ENCODE measurements at places on chromosomes 16 and 17.

- no peak for DNase-seq
Observed at GRCh38 chr16:19859166-19859565, 25.5 kb downstream of the GPRC5B start.

DNA sequence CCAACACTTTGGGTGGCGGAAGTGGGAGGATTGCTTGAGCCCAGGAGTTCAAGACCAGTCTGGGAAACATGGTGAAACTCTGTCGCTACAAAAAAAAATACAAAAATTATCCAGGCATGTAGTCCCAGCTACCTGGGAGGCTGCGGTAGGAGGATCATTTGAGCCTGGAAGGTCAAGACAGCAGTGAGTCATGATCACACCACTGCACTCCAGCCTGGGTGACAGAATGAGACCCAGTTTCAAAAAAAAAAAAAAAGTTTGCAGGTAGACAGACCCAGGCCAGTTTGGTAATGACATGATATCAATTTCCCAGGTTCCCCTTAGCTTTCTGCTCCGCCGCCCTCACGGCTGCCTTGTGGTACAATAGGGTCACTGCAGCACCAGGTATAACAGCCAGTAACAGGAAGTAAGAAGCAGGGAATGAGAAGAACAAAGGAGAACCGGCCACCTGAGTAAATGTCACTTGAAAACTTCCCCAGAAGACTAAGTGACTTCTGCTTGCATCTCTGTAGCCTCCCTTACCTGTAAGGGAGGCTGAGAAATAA lies 201.2 kb upstream of the HSBP1 start:
- peak; percentile 1 for DNase-seq

DNA sequence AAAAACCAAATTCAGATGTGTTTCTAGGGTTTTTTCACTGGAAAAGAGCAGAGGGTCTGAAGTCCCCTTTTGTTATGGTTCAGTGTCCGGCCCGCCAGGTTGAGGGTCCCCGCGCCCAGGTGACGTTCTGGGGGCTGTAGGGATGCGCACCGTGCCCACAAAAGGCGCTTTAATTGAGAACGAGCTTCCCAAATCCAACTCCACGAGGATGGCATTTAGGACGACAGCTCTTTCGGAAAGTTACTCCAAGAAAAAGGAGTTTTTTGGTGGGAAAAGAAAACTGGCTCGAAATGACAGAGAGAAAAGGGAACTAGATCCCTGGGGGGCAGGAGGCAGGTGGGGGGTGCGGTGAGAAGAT lies 15.9 kb upstream of the ZFHX3 start:
- DNase-seq = no peak

- no peak for DNase-seq
Observed at GRCh38 chr16:1789643-1790045, 3.9 kb downstream of the IGFALS start.

DNA sequence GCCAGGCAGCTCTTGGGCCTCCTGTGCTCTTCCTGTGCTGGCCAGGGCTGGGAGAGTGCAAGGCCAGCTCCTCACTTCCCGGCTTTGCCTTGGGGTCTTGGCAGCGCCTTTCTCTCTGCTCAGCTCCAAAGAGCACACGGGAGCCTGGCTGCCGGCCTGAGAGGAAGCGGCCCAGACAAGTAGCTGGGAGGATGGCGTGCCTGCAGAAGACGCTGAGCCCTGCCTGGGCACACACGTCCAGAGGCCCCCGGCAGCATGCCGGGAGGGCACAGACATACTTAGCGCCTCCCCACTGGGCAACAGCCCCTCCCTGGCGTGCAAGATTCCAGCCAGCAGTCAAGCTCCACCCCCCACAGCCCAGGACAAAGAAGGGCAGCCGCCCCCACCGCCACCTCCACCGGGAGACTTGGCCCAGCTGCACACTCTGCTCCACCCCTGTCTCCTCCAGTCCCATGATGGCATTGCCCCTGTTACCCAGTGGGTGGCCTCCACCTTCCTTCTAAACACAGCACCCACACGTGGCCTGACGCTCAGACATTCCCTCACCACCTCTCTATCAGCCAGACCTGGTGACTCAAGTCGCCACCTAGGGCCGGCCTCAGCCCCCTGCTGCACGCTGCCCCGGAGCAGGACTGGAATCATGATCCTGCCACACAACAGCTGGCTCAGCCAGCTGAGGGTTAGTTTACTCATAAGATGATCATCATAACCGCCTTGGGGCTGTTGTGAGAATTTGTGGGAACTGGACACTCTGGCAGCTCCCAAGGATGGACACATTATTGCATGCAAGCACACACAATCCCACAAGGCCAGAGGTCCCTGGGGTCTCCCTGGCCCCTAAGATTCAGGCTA lies 12.4 kb downstream of the SGCA start:
- DNase-seq = peak; percentile 87

- DNase-seq = no peak
Observed at GRCh38 chr16:86025706-86026105, 126.7 kb downstream of the IRF8 start.

GRCh38 chr16:23512168-23512695 lies 1.9 kb upstream of the GGA2 start:
- DNase-seq = peak; percentile 44

DNA sequence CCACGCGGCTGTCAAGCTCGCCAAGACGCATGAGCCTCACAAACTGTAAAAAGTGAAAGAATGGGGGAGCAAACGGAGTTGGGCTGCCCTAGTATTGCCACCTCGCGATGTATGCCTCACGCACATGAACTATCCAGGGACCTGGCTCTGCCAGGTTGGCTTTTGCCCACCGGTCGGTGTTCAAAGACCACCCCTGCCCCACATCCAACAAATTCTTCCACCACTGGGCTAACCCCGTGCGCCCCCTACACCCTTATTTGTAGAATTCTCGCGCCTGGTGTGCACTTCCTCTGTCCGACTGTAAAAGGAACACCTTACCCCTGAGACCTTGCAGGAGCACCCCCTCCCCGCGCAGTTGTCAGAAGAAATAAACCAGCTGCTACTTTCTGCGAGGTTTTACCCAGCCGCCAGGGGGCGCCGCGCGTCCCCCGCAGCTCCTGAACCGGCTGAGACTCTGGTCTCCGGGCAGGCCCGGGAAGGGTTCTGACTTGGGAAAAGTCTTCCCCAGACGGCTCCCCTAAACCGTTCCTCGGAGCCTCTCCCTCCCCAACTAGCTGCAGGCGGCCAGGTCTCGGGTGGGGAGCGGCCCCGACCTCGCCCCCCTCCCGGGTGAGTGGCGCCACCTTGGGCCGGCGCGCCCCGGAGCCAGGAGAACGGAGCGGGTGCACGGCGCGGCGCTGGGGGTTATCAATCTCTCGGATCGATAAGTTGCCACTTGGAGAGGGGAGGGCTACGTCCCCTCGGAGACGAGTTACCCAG lies 1.7 kb upstream of the ZNF423 start:
- peak; percentile 79 for DNase-seq

DNA sequence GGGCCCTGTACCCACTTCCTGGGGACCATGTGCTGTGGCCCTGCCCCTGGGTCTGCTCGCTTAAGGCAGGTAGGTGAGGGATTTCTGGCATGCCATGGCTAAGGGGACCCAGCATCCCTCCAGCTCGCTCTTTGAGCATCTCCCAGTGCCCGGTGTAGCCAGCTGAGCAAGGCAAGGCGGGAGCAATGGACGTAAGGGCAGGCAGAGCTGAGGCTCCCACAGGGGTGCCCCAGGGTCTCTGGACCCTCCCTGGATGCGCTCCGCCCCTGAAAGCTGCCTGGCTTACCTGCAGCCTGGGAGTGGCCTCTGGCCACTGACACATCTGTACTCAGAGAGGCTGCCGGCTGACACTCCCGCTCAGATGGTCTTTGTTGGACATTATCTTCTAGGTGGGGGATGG lies 189.9 kb downstream of the IRF8 start:
- no peak for DNase-seq
